ENCODE measurements at places on chromosomes 12 and 14.

GRCh38 chr12:51836827-51837173 lies 11.7 kb downstream of the FIGNL2 start:
- no peak for DNase-seq

- no peak for DNase-seq
Observed at GRCh38 chr12:25906651-25907340, 51.7 kb upstream of the RASSF8 start.

DNA sequence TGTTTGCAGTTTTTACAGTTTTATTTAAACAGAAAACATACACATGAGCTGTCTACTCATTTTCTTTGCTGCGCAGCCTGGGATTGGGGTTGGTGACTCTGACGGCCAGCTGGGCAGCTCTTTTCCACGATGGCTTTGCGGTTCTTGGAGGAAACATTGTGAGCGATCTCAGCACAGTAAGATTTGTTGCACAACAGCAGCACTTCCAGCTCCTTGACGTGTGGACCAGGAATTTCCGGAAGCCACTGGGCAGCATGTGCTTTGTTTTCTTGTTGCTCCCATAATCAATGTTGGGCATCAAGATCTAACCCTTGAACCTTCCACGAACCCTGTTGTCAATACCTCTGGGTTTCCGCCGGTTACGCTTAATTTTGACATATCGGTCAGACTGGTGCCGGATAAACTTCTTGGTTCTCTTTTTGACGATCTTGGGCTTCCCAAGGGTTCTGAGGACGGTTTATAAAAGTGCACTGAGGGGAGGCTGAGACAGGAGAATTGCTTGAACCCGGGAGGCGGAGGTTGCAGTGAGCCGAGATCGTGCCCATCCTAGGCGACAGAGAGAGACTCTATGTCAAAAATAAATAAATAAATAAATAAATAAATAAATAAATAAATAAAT lies 21.8 kb downstream of the FKBP11 start:
- no peak for DNase-seq

- no peak for DNase-seq
Observed at GRCh38 chr14:50357753-50358395, 38.8 kb downstream of the CDKL1 start.

- DNase-seq, result no peak
Observed at GRCh38 chr12:104596898-104597843, 140.4 kb downstream of the CHST11 start.

DNA sequence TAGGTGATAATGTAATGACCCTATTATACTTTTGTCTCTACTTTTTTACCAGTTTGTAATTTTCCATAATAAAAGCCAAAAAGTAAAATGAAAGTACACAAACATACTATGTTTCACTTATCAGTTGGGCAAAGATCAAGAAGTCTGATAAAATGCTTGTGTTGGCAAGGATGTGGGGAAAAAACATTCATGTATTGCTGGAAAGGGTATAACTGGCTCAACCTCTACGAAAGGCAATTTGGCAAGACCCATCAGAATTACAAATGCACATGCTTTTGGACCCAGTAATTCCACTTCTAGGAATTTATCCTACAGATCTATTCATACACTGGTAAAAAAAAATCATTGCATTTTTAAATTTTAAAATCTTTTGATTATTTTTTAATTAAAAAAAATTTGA lies 68.0 kb downstream of the SPTB start:
- no peak for DNase-seq
